H54 (cell line): ENCODE measurements at places on chromosomes 6 and 20.

DNA sequence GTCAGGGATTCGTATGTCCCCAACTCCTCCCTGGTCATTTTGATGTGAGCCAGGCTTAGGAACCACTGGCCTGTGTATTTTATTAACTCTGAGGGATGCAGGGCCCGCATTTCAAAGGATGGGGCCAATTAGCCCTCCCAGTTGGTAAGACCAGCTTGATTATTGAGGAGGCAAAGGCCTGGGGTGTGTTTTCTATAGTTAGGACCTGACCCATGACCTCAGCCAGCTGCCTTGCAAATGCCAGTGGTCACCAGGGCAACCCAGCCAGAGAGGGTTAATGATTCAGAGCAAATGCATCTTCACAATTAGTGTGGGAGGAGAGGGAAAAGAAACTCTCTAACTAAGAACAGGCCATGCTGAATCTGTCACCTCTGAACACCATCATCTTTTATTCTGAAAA, 835.4 kb downstream of the MAFB start:
- DNase-seq: peak; percentile 29

DNA sequence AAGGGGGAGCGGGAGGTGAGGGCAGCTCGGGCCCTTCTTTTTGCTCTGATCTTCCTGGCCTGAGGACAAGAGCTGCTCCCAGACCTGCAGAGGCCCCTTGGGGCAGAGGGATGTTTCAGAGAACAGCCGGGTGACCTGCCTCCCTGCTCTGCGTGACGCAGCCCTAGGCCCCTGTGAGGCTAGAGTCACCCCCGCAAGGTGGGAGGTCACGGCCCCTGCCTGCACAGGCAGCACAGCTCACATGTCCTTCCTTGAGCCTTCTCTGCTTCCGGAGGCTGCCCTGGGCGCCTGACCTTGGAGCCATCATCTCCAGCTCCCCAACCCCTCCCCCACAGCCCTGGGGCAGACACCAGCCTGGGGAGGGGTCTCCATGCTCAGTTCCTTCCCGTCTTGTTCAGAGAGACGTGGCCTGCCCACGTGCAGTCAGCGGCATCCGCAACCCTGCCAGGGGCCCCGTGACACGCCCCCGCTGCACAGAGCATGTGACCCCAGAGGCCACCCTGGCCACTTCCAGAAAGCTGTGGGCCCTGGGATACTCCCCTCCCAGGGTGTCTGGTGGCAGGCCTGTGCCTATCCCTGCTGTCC, at the start of gene BIRC7:
Gene BIRC7 (plus strand): TSS at position 507 of the 585 bp plus-strand sequence. CDS start 192 bp downstream, outside the sequence.
- no peak for DNase-seq

DNA sequence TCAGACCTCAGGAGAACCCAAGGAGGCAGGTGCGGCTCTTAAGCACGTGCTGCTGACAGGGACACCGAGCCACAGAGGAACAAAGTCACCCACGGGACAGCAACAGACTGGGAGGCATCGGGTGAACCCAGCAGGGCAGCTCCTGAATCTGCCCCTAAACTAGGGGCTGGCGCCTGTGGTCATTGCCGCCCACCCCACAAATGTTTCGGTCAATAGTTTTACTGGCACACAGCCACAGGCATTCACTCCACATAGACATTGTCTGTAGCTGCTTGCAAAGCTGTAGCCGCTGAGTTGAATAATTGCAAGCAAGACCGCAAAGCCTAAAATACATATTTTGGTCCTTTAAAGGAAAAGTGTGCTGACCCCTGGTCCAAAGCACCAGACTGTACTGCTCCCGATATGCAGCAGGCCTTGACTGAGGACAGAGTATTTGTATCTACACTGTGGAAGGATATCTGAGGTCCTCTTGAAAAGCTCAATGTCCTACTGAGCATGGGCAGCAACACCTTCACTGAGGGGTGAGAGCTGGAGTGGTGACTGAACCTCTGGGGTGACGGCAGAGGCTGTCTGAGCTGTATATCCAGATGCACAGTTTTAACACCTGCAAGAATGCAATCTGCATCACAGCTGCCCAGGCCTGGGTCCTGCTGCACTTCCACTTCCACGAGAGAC, 310.3 kb downstream of the THBS2 start:
- DNase-seq: no peak

DNA sequence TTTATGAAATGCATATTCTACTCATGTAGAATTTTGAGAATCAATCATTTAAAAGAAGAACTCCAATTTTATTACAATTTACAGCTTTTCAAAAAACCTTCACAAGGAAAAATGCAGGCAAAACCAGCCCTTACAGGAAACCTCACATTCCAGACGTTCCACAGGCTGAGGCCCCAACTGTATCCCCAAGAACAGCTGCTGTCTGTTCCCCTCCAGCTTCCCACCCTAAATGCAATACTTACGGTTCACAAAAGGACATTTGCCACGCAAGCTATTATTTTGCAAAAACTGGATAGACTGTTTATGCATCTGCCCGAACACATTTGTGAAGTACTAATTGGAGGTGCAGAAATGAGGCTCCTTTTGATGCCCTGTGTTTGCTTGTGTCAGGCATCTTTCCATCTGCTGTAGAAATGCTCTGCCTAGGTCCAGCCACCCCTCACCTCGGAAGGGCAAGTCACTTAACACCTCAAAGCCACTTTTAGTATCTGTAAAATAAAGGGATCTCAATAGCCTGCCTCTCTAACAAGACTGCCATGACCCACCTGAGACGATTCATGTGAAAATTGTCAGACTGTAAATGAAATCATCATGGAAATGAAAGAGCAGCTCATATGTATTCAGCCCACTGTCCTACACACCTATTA, 26.5 kb downstream of the PDE10A start:
- no peak for DNase-seq

- DNase-seq: no peak
Observed at GRCh38 chr6:14095437-14095836, 22.1 kb upstream of the CD83 start.

DNA sequence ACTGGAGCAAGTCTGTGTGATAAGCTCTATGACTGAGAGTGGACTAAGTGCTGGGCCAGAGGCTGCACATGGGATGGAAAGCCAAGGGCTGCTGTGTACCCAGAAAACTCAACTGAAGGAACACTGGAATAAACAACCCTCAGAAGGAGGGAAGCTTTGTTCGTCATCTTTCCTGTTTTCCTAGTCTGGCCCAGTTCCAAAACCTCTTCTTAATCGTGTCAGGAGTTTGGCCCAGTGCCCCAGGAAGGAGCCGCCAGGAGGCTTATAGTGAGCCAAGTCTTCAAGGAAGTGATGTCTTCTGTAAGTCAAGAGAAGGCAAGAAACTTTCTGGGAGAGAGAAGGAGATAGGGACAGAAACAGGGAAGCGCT, 23.3 kb upstream of the TOP1 start:
- peak; percentile 50 for DNase-seq

DNA sequence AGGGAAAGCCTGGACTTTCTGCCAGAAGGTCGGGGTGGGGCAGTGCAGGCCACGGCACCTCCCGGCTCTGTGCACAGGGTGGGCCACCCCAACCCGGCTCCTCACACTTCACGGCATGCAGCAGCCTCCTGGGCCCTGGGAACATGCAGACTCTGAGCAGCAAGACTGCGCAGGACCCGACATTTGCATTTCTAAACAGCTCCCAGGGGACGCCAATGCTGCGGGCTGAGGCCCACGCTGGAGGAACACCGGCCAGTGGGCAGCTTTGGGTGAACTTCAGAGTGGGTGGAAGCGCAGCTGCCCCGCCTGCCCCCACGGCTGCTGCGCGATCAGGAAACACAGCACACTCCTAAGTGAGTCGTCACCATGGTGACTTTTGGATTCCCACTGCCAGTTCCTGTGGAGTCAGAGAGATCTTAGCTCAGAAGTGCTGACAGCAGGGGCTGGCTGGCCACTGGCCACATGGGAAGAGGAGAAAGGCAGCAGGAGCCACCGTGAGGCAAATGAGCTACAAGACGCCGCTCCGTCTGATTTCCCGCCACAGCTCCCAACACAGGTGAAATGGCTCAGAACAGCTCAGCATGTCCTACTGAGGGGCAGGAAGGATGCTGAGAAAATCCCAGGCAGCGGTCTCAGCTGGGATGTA, 52.1 kb downstream of the RNASET2 start:
- DNase-seq: no peak

GRCh38 chr20:38063911-38064530, 30.5 kb downstream of the RPRD1B start:
- no peak for DNase-seq

DNA sequence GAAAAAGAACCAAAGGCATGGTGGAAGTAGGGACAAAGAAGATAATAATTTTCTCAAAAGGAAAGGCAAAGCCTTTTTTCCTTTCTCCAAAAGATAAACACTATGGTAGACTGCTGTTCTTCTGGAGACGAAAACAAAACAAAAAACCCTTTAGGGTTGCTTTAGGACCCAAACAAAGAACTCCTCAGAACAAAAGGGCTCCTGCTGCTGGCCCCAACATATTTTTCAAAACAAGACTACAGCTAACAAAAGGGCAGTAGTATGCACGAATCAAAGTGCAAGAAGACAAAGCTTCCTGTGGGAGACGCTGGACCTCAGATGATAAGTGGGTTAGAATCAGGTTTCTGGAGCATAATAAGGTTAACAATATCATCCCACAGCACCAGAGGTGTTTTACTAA, 15.8 kb downstream of the NCOA5 start:
- DNase-seq: no peak

GRCh38 chr6:3286641-3287171, 28.0 kb downstream of the PSMG4 start:
- DNase-seq: no peak

- no peak for DNase-seq
Observed at GRCh38 chr20:21006611-21007010, 99.5 kb downstream of the LINC00237 start.

DNA sequence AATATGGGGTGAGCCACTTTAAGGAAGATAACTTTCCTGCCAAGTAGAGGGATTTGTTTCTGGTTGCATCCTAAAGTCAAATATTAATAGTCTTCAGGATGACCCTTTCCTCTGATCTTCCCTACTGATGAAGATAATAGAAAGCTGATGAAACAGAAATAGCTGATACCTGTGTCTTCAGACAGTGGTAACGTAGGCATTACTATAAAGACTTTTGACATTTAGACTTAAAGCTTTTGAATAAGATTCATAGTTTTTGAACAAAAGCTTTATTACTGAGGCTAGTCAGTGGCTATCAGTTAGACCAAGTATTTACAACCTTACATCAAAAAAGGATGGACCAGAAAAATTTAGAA, 1.4 kb downstream of the NEDD9 start:
- DNase-seq: no peak

DNA sequence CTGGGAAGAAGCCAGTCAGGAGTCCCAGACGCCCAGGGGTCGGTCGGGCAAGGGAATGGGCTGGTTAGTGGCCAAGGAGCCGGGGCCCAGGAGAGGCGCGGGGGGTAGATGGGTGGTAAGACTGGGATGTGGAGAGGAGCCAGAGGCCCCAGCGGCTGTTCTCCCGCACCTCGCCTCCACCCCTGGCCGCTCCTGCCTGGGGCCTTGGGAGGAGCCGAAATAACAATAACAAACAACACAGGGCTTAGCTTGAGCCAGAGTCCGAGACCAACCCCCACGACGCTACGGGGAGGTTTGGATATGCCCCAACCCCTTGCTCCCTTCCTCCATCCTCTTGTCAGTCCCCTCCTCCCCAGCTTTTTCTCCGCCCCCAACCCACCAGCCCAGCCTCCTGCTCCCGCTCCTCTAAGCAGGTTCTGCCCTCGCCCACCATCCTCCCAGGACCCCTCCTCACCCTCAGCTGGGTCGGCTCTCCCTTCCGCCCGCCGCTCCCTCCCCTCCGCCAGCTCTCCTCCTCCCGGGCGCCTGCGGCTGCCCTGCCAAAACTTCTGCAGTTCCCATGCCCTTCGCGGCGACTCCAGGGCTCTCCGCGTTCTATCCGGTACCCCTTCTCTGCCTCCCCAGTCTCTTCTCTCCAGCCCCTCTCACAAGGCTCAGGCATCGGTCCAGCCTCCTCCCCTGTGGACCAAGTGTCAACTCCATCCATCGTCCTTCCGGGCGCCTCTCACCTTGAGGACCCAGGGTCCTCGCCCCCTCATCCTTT, 1.1 kb downstream of the RNF39 start:
- no peak for DNase-seq

GRCh38 chr6:109628158-109629000, 62.6 kb downstream of the AK9 start:
- no peak for DNase-seq

- DNase-seq: no peak
Observed at GRCh38 chr20:49579874-49580812, 12.2 kb upstream of the PTGIS start.

DNA sequence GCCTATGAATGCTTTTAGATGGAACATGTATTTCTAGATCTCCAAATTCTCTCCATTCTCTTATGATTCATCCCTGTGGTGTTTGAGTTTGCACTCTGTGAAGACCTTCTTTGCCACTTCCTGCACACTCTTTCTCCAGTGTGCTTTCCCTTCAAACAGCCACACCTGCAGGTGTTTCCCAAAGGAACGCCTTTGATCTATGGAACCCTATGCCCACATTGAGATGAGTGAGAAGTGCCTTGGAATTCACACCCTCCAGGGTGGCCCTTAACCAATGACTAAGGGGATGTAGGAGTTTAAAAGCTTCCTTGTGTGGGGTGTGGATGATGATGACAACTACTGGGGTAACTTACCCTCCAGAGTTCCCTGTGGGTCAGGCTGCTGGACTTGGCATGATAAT, 570.1 kb downstream of the DHX35 start:
- no peak for DNase-seq

- DNase-seq: no peak
Observed at GRCh38 chr6:67431076-67431475, 1204.0 kb upstream of the ADGRB3 start.

GRCh38 chr20:38799203-38799602, 6.3 kb upstream of the PPP1R16B start:
- no peak for DNase-seq

- no peak for DNase-seq
Observed at GRCh38 chr20:61922936-61923335, 142.7 kb downstream of the TAF4 start.

DNA sequence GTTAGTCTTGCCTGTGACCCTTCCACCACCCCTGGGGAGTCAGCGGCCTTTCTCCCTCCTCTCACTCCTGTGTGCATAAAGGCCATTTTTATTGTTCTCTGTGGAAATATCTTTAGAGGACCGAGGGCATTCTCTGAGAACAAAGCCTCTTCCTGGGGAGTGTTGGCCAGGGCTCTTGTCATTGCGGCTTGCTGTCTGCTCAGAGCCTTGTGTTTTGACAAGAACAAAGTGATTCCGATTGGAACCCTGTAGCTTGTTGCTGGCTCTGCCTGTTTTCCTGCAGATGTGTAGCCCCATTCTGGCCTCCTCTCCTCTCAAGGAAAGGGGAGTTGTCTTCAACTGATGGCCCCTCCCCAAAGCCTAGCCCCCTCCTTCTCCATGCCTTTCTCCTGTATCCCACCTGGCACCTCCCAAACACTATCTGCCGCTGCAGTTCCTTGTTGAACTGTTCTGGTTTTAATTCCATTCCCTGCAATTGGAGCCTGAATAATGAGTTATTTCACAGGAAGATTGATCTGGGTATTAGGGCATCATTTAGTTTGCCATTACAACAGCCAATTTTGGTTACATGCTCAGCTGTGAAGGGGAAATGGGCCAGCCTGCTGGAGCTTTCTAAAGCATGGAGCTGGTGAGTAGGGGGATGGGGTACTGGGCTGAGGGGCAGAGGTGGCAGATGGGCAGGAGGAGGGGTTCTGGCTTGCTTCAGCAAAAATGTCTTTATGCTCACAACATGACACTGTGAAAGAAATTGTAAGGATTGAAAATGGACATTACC, 252.5 kb downstream of the LRFN2 start:
- no peak for DNase-seq

GRCh38 chr6:51535327-51535726, 552.1 kb downstream of the PKHD1 start:
- DNase-seq: no peak

- no peak for DNase-seq
Observed at GRCh38 chr6:46704562-46704961, 16.9 kb downstream of the TDRD6 start.
